Non-pigmented ciliary epithelial cell (primary cell): ENCODE measurements at places on chromosomes 1 and 21.

DNA sequence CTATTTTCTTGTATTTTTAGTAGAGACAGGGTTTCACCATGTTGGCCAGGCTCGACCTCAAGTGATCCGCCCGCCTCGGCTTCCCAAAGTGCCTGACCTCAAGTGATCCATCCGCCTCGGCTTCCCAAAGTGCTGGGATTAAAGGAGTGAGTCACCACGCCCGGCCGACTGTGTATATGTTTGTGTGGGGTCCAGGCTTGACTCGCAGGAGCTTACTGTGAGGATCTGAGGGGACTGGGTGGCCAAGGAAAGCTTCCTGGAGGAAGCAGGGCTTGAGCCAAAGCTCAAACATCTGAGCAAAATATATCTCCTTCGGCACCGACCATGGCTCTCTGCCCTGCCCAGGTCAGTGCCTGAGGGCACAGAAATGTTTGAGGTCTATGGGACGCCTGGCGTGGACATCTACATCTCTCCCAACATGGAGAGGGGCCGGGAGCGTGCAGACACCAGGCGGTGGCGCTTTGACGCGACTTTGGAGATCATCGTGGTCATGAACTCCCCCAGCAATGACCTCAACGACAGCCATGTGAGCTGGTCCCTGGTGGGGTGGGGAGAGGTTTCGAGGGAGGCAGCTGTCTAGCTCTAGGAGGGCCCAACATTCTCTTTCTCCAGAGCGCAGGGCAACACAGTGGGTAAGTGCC is 10.5 kb downstream of the PADI3 start:
- no peak for DNase-seq

GRCh38 chr1:105419030-105419429 is 1637.4 kb upstream of the PRMT6 start:
- no peak for DNase-seq

GRCh38 chr1:164637461-164638375 is 78.7 kb downstream of the PBX1 start:
- peak; percentile 68 for DNase-seq

DNA sequence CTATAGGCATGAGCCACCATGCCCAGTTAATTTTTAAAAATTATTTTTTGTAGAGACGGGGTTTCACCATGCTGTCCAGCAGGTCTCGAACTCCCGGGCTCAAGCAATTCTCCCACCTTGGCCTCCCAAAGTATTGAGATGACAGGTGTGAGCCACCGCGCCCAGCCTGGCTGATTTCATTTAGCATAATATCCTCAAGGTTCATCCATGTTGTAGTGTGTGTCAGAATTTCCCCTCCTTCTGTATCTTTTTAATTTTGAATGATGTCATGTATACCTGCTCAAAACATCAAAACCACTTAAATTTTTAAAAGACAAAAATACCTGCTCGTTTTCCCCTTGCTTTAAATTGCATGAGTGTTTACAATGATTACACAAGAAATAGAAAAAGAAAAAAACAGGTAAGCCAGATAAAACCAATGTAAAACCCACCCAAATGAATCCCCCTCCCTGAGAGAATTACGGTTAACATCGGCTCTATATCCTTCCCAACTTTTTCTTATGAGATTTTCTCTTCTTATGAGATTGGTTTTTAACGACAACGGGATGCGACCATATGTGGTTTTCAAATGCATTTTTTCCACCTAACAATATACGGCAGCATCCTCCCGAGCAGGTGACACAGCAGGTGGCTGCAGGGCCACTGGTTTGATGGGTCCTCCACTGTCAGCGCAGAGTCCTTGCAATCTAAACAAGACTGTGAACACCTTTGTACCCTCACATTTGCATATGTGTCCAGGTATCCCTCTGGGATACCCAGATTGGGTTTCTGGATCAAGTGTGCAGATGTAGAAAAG is 22.1 kb downstream of the IFFO2 start:
- DNase-seq: no peak

GRCh38 chr21:32592929-32593502 is 7.7 kb upstream of the TCP10L start:
- DNase-seq: no peak
